ENCODE measurements at places on chromosomes 4 and X.

DNA sequence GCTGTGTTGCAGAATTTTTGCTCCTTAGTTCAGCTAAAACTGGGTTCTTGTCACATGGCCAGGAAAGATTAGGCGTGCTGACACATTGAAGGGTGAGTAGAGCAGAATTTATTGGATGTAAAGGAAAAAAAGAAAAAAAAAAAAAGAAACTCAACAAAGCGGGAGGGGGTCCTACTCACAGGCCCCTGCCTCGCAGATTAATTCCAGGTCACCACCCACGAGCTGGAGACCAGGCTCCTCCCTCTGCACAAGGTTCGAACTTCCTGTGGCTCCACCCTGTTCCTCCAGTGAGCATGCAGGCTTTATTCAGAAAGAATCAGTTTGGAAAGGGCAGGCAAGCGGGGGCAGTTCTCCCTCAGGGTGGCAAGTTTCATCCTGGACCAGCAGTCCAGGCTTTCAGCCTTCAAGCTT is 17.1 kb downstream of the MGST2 start:
- peak; percentile 33 for DNase-seq

GRCh38 chr4:165724786-165725185 is 148.3 kb upstream of the TLL1 start:
- DNase-seq = no peak

DNA sequence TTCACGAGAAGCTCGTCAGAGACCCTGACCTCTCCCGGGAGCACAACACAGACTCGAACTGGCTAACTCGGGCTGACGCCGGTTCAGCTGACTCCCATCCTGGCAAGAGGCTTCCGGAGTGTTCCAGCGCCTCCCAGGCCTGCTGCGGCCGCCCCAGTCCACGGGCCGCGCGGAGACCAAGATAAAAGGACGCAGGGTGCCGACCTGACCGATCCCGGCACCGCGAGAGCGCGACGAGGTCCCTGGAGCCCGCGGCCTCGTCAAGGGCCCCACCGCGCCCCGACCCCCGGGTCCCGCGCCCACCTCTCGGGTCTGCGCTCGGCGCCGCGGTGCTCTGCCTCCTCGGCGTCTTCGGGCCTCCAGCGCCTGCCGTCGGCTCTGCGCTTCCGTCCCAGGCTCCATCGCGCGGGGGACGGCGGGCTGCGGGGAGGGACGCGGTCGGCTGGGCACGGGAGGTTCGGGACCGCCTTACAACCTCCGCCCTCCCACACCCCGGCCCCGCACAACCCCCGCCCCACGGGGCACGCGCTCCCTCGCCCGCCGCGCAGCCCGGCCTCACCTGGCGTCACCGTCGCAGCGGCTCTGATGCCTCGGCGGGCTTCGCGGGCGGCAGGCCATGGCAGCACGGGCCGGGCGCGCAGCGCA is 426 bp downstream of the SLBP start:
- DNase-seq = peak; percentile 44

- peak; percentile 79 for DNase-seq
Measured at GRCh38 chrX:64394874-64395567, at the start of gene MTMR8. MTMR8 (minus strand) TSS chrX:64395452; CDS start chrX:64395363, 89 bp downstream.

DNA sequence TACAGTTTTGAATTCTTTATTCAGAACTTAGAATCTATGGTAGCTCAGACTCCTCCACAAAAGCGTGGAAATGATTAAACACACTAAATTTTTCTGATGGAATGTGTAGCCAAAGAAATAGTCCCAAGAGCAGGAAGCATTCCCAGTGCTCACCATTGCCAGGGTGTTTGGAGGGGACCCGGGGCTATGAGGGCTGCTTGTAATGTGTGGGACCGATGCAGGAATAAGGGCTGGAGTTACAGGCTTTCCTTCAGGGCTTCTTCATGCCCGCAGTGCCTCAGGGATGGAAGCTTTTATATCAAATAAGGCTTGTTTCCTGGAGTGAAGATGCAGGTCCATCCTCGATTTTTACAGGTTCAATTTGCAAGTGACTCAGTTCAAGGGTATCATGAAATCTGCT is 25.8 kb downstream of the WWC2 start:
- DNase-seq = no peak

- no peak for DNase-seq
Measured at GRCh38 chr4:37762991-37763368, 63.5 kb upstream of the PGM2 start.

GRCh38 chr4:20249333-20249732 is 2.4 kb upstream of the SLIT2 start:
- DNase-seq = no peak

DNA sequence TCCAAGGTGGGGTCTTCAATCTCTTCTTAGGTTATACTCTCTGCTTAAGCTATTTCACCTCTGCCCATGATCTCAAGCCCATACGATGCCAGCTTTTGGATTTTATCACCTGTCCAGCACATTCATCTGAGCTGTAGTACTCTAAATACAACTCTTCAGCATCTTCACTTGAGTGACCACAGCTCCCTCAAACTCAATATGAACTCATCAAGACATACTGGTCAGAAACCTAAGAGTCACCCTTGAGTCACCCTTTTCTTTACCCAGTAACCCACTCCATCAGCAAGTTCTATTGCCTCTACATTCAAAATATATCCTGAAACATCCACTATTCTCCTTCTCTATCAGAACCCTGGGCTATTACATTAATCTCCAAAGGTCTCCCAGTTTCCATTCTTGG is 69.4 kb downstream of the DCHS2 start:
- DNase-seq = no peak

DNA sequence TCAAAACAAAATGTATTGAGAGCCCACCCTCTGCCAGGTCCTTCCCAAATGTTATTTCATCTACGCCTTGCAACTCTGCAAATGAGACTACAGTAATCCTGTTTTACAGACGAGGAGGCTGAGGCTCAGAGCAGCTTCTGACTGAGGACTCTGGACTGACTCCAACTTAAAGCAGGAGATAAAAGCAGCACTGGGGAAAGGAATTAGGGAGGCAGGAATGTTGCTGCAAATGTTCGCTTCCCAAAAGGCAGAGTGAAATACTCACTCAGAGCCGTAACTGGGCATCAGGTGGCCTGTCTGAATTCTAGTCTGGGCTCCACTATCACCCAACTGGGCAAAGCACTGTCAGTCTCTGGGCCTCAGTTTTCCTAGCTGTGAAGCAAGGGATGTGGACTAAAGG is 94.7 kb upstream of the SRD5A3 start:
- DNase-seq = no peak

Data from K562 (cell line).